ENCODE measurements at places on chromosomes 4 and X.

- no peak for DNase-seq
These were observed 61.2 kb downstream of the SLC9A6 start for GRCh38 chrX:136046295-136047015.

- DNase-seq: no peak
These were observed 300.3 kb upstream of the IGFBP7 start for GRCh38 chr4:57410331-57411052.

DNA sequence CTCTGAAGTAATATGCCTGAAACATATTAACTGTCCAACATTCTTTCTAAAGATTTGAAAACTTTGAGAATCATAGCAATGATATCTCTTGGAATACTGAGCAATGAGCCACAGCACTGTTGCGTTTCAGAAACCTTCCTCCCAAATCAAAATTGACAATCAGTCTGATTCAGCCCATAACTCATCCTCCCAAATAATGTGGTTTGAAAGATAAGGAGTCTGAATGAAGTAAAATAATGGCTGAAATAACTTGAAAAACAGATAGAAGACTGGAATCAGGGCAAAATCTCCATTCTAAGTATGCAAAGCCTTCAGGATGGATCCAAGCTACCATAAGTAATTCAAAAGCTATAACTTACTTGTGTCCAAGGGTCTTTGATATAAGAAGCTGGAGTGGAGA lies 98.6 kb upstream of the PLS3 start:
- no peak for DNase-seq

GRCh38 chrX:70426286-70427278 lies 3.5 kb downstream of the GDPD2 start:
- no peak for DNase-seq

DNA sequence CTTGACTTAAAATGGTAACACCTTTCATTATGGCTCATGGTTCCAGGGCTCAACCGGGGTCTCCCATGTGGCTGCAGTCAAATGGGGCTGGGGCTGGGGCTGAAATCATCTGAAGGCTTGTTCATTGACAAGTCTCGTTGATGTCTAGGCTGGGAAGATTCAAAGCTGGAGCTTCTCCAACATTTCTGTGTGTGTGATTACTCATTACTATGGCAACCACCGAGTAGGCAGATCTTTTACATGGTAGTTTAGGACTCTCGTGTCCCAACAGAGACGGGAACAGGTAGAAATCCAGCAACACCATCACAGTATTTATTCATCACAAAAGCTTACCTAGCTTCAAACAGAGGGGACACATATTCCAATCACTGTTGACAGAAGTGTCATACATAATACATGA lies 7.8 kb downstream of the YTHDC1 start:
- DNase-seq: no peak

DNA sequence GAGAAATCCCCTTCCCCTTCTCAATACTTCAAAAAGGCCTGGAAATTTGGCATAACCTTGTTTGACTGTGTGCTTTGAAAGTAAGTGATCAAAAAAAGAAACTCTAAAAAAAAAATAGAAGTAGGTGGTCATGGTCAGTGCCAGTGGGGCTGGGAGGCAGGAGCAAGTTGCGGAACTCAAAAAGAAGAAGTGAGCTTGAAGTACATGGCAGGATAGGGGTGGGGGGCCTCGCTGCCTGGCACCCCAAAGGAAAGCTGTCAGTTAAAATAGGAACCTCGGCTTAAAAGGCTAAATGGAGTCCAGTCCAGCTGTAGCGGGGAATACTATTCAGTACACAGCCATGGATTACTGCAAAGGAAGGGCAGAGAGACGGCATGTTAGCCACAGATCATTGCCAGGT lies 12.2 kb upstream of the NKRF start:
- no peak for DNase-seq

DNA sequence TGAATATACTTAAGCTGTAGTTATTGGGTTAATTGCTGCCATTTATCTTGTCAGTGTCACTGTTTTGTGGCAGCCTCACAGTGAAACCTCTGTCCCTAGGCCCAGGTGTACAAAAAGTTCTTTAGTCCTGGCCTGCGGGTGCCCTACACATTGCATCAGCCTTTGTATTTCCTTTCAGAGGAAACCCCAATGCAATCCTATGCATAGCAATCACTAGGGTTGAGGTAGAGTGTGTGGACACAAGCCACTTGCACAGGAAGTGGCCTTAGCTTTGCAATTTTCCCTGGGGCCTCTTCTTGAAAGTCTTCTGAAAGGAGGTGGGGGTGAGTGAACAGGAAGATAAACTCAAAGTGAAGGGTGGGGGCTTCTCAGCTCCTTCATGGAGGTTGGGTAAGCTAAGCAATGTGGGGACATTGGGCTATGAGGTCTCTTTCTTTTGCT lies 27.8 kb downstream of the VSIG4 start:
- DNase-seq: no peak

GRCh38 chr4:25310066-25310802 lies 2.3 kb upstream of the ZCCHC4 start:
- DNase-seq: no peak

GRCh38 chrX:100748108-100748507 lies 16.2 kb upstream of the SYTL4 start:
- DNase-seq: no peak
